ENCODE measurements at places on chromosomes 16 and 17.
A peak's percentile ranks its signal among the peaks of the same experiment; 100 is the strongest.

DNA sequence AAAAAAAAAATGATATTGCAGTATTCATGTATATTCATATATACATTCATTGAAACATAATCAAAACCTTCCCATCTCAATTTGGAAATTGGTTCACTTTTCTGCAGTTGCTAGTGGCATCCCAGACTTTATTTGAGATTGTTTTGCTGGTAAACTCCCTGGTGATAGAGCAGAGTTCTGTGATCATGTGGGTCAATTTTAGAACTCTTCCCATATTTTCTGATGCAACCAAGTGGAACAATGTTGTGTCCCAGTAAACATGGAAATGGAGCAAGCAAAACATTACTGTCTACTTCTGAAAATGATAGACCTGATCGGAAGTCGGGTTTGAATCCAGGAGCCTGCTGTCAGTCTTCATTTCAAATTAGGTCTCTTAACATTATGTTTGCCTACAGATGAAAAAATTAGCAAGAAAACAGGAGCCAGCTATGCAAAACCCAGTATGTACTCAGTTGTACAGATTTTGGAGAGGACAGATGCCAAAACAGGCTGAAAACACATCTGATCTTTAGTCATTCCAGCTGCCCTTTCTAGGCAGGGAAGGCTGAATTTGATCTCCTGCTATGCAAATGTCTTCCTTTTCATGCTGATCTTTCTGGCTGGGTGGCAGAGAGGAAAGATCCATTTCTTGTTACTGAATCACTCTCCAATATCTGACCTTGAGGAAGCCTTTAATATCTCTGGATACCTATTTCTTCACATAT lies 786.6 kb upstream of the SOX9 start:
- DNase-seq, result no peak

GRCh38 chr16:30565526-30565925 lies 6.0 kb downstream of the ZNF688 start:
- no peak for DNase-seq

DNA sequence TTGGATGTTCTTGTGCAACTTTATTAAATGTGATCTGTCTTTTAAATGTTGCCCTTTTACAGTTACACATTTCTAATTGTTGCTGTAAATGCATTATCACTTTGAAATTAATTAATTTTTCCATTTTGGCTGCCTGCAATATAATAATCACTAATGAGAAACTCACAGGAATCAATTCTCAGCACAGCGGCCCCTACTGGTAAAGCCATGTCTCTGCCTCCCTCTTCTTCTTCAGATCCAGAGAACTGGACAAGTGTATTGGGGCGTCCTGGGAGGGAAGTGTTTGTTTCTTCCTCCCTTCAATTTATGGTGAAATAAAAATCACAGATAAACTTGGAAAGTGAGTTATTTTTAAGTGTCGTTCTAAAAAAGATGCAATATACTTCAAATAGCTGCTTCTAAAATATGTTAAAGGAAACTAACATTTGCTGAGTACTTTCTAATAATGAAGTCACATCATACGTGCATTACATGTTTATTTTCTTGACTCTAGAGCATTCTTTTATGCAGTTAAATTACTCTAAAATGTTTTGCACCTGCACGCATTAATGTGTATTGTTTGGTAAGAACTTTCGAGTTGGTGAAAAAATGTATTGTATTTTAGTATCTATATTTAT lies 338.0 kb downstream of the WWOX start:
- DNase-seq, result peak; percentile 35

DNA sequence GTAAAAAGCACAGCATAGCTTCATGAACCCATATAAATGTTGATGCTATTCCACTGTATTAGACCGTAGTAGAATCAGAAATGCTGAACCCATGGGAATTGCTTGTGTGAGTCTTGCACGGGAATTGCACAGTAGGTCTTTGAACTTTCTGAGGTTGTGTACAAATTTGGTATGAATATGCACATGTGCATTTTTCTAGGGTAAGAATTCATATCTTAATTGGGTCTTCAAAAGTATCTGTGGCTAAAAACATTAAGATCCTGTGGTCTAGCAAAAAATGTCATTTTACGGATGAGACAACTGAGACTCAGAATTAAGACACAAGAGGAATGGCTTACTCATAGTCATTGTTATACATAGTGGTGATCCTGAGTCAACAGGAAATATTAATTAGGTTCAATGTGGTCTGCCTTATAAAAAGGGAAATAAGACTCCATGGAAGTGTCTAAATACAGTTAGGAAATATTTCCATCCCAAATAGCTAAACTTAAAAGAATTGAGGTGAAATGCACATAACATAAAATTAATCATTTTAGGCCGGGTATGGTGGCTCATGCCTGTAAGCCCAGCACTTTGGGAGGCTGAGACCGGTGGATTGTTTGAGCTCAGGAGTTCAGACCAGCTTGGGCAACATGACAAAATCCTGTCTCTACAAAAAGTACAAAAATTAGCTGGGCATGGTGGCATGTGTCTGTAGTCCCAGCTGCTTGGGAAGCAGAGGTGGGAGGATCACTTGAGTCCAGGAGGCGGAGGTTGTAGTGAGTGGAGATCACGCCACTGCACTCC lies 22.8 kb downstream of the TAOK1 start:
- DNase-seq, result peak; percentile 53

All from epithelial cell of esophagus (primary cell).